ENCODE measurements at places on chromosomes 3 and 15. TPM values are rescaled to one million over a fixed set of nuclear protein-coding genes. Genes with fewer than 3 reads are reported as not detected.

OXTR gene
- 1.5 TPM for total RNA-seq

CHD2 gene
- total RNA-seq = 105 TPM

CHL1 gene
- not detected for total RNA-seq

NANOGP8 gene
- total RNA-seq = not detected

DTX3L gene
- total RNA-seq = 32.4 TPM

CLDN1 gene
- 6.0 TPM for total RNA-seq
